ENCODE measurements at places on chromosomes 13 and 19.

DNA sequence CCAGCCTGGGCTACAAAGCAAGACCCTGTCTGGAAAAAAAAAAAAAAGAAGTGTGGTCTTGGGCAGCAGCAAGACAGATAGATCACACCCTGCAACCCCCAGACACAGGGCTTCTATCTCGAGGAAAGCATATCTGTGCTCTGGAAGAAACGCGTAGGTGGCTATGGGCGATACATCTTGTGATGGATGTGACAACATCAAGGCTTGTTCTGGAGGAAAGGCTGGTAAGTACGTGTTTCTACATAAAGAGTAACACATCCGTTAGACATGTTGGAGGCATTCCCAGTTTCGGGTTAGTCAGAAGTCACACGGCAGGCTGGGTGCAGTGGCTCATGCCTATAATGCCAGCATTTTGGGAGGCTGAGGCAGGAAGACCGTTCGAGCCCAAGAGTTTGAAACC is 6.6 kb upstream of the DHDH start:
- no peak for DNase-seq

DNA sequence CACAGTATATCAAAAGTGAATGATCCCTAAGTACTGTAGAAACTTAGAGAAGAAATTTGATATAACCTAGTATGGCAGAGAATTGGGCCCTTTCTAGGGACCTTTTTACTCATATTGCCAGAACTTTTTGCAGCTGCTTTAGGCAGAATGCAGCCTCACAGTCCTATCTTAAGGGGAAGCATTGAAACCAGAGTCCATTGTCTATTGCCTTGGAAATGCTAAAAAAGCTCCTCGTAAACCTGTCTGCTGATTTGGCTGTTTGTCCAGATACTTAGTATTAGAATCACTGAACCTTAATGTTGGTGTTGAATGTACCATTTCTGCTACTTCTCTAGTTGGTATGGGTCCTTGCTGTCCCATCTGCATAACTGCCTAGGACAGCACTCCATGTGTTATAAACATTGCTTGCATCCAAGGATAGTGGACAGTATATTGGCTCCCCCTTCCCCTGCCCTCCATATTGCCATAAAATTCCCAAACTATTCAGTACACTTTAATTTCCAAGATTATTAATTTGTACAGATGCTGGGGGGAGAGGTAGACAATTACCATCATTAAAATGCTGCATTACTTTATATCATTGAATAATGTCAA is 36.1 kb downstream of the LSM14A start:
- no peak for DNase-seq

DNA sequence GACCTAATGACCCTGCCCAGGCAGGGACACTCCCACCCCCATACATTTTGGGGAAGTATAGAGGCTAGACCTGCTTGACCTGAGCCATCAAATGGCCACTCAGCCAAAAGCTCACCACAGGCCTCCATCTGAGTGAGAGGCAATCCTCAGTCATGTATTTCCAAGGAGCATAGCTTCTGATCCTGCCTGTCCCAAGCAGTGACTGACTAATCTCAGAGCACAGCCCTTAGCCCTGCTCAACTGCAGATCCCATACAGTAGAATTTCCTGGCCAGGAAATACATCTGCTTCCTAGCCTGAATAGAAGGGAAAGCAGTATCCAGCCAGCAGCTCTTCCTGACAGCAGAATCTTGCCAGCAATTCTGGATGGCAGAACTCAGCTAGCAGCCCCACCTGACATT is 880.6 kb upstream of the GPC6 start:
- DNase-seq: no peak

- no peak for DNase-seq
Observed at GRCh38 chr19:7620442-7621412, 8.6 kb downstream of the XAB2 start.

DNA sequence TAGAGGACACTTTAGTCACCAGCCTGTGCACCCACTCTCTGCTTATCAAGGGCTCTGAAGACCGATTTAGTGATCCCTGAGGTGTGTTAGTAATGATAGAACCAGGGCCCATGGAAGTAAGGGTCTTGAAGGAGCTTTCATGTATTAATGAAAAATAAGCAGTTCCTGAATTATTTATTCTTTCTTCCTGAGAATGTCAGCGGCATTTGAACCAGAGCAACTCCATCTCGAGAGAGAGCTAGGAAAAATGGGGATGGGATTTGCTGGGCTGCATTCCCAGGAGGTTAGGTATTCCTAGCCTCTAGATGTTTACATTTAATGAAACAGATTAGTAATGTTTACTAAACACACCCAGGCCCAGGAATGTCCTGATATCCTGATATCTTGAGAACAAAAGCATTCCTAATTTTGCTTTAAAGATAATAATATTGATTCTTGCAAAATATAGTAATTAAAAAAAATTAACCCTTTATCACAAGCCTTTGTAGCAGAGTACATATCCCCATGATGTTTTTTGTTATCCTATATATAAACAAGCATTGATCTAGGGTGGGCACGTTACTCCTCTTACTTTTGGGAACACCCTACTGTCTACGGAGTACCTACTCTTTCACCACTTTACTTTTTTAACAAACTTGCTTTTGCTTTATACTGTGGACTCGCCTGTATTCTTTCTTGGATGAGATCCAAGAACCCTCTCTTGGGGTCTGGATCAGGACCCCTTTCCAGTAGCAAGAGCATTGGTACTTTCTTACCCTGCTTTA is 63.1 kb downstream of the COG3 start:
- DNase-seq: no peak

DNA sequence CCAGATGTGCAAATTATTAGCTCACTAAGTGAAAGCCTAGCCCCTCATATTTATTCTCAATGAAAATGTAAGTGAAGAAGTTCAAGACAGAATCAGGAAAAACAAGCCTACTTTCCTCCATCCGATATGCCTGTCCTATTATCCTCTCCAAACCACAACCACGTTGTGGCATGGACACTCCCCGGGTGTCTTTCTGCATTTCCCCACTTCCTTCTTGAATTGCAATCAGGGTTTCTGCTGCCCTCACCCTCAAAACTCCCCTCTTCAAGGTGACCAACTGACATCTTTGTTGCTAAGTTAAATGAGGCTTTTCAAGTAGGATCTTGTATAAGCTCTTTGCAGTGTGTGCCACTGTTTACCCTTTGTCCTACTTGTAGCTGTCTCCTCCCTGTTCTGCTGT is 11.8 kb downstream of the SLC25A30 start:
- no peak for DNase-seq

DNA sequence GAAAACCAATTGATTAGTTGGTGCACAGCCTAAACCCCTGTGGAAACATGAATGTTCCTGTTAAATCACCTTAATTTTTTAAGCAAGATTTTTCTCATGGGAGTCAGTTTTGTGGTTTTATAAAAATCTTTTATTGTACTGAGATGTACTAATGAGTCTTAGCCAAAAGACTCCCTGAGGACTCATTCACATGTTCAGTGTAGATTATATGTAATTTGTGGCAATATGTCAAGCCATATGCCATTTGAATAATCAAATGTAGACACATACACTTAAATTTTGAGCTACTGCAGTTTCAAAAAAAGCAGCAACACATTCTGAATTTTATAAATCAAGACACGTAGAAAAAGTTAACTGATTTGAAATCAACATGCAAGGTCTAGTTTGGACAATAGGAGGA is 395.2 kb downstream of the MYO16 start:
- no peak for DNase-seq

GRCh38 chr19:16375157-16375935 is 50.7 kb downstream of the KLF2 start:
- no peak for DNase-seq

DNA sequence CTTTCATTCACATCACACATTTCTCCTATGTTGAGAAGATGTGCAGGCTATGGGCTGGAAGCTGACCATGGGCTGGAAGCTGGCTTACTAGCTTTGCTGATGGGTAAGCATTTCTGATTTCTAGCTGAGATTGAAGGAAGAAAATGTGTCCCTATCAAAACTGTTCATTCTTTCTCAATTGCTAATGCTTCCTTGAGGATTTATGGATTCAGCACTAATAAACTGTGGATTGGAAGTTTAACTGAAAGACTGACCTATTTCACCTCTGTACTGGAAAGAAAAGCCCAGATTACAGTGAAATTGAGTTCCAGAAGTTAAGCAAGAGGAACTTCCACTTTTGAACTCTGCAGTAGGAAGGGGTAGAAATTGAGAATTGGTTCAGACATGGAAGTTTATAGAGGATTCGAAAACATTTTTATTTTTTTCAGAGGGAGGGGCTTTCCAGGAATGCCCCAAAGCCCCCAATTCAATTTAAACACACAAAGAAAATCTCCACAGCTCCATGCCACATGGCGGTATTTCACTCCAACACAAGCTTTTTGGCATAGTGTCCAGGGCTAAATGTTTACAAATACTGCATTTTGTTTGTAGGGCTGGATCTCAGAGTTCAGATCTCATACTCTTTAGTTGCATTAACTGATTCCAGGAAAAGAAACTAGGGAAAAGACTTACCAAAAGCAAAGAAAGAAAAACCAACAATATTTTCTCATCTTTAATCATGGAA is 61.2 kb upstream of the ARGLU1 start:
- no peak for DNase-seq
